ENCODE measurements at places on chromosomes 5 and 9.

DNA sequence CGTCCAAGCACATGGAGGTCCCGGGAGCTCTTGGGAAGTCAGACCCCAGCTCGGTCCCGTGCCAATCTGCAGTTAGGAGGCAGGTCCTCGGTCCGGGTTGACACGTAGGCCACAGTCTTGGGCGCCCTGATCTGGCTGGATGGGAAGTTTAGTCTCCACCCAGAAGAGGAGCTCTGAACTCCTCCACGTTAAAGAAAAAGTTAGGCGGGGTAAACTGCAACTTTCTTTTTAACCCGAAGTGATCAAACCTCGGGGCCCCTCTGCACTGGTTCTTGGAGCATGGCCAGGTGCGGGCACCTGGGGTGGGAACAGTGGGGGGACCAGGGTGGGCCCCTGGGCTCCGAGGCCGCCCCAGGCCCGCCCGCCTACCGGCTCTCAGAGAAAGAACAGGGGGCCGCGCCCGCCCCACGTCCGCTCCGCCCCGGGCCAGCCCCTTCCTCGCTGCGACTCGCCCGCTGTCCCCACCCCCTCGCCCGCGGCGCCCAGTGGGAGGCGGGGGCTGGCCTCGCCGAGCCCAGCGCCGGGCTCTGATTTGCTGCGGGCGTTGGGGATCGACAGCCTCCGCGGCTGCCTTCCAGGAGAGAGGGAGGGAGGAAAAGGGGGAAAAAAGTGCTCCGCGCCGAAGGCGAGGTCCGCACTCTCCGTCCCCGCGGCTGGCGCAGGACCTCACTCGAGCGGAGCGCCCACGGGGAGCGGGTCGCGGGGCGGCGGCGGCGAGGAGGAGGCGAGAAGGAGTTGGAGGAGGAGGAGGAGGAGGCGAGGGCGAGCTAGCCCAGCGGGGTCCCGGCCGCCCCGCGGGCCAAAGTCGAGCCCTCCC lies at the start of gene COL5A1:
COL5A1 (plus strand) TSS at position 631 of the 817 bp plus-strand sequence. CDS start 385 bp downstream, outside the sequence.
- no peak for DNase-seq

DNA sequence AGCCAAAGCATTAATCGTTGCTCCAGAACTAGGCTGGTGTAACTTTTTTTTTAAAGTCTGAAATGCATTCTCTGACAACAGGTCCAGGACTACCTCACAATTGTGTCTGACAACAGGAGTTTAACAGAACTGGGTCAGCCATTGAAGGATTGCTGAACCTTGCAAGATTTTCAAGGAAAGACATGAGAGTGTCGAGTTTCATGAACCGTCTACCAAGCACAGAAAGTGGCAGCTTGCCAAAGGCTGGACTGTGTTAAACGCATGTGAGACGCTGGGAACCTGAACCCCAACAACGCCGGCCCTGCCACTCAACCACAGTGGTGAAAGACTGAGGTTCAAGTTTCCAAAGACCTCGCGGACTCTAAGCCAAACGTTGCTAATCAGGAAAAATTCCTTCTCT lies 79.1 kb downstream of the LHFPL2 start:
- no peak for DNase-seq

DNA sequence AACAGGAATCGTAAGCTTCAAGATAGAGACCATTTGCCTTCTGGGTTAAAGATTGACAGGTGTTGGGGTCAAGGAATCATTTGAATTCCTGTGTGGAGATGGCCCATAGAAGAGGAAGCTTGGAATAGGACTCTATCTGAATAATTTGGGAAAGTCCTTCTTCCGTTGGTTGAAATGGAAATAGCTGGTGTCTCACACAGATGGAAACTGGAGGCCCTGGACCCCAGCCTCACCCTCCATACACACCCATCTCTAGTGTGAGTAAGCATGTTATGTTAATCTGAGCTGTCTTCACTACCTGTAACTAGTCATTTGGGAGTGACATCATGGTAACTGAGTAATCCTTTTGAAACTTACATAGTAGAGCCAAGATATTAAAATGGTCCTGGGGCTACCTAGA lies 184.4 kb downstream of the CD180 start:
- no peak for DNase-seq

DNA sequence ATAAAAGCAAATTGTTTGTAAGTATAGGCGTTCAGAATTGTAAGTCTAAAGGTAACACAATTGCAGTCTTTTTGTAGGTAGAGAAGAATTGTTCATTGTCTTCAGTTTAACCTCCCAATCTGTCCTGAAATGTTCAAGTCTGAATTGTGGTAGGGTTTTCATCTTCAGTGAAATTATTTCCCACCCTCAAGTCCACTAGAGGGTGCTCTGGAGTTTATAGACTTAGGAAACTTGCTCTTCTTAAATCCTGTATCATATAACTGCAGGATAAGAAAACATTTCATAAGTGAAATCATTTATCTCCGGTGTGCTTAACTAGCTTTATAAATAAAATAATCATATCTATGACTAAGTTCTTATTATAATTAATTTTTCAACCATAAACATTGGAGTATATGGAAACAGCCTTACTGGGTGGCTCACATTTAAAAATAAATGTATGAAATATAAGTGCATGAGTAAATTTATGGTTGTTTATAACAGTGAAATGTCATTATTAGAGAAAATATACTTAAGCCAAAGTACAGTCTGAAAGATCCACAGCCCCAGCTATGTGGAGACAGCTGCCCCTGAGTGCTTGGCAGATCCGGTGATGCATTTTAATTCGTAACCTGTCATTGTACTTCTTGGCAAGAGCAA lies 182.4 kb upstream of the OTULINL start:
- no peak for DNase-seq

- DNase-seq: peak; percentile 67
Observed at GRCh38 chr5:181221105-181221791, 1.8 kb upstream of the TRIM41 start.

- no peak for DNase-seq
Observed at GRCh38 chr5:141547488-141547887, 58.6 kb downstream of the PCDHGC5 start.

GRCh38 chr9:137310189-137311052 lies 8.3 kb upstream of the NRARP start:
- peak; percentile 49 for DNase-seq

GRCh38 chr5:9686216-9686615 lies 56.1 kb upstream of the TAS2R1 start:
- DNase-seq: no peak

DNA sequence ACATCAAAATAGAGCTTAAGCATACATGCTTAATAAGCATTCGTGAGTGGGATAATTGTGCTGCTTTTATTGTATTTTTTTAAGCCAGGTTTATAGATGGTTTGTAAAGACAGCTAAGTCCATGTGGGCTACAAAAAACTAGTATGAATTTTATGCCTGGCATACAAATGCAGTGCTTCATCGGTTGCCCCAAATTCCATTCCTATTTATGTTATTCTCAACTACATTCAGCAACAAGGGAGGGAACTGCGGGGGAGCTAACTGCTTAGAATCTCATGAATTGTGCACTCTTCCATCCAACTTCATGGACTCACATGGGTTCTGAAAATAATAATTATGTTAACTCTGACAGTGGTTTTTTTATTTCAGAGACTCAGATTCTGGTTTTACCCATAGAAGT lies 199.2 kb downstream of the FAM170A start:
- no peak for DNase-seq

GRCh38 chr9:127237801-127238200 lies 26.8 kb upstream of the GARNL3 start:
- no peak for DNase-seq

GRCh38 chr5:142474431-142475094 lies 149.7 kb upstream of the SPRY4 start:
- DNase-seq: no peak

GRCh38 chr9:133050781-133051180 lies 11.0 kb upstream of the CEL start:
- DNase-seq: no peak

- DNase-seq: no peak
Observed at GRCh38 chr5:152092580-152092979, 167.9 kb upstream of the GLRA1 start.

- no peak for DNase-seq
Observed at GRCh38 chr5:118891252-118891651, 97.1 kb downstream of the DTWD2 start.

- no peak for DNase-seq
Observed at GRCh38 chr5:168786147-168786546, 207.0 kb upstream of the PANK3 start.

DNA sequence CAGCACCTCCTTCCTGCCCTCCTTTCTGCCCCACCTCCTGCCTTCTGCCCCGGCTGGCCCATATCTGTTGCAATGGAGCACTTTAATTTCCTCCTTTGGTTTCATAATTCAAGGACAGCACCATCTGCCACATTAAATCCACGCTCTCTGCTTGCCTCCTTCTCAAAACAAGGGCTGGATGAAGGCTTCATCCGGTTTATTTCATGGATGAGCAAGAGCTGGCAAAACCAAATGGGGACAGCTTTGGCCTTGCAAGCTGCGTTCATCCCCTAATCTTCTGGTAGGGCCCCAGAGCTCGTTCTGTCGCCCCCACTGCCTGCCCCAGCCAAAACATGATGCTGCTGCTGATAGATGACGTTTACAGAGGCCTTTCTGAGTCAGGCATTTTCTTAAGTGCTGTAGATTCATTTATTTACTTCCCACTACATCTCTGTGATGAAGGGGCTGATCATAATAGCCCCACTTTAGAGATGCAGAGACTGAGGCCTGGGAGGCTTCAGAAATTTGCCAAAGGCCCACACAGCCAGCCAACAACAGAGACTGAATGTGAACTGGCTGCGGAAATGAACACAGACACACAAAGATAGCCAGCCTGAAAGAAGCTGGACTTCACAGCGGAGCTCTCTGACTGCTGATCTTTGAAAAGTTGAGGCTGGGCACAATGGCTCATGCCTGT lies 115.6 kb upstream of the CPEB4 start:
- DNase-seq: no peak

DNA sequence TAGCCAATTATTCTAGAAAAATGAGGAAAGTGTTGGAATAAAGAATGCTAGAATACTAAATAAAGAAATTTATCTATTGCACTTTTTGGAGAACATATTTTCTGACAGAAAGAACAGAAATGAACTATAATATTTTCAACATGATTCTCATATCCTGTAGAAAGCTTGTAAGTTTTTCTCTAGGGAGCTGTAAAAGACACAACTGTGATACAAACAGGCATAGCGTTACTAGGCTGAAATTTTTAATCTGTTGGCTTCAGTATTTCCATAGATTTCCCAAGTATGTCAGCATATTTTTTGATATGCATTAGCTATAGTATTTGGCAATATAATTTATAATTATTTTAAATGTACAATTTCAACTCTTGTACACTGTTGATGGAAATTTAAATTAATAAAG lies 31.3 kb downstream of the ANXA1 start:
- DNase-seq: no peak

DNA sequence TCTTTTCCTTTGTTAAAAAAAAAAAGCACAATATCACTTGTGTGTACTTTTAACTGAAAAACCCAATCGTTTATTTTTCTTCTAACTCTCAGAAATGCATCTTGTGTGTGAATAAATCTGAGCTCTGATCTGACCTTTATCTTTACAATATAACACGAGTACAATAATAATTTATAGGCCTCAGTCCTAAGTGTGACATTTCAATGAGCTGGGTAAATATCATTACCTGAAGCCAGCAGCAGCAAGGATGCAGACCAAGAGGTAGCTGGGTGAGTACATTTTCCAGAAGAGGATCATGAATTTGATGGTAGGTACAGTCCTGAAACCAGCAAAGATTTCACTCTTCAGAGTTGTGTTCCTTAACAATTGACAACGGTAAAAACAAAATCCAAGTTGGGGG lies 264.0 kb upstream of the KIF2A start:
- no peak for DNase-seq

DNA sequence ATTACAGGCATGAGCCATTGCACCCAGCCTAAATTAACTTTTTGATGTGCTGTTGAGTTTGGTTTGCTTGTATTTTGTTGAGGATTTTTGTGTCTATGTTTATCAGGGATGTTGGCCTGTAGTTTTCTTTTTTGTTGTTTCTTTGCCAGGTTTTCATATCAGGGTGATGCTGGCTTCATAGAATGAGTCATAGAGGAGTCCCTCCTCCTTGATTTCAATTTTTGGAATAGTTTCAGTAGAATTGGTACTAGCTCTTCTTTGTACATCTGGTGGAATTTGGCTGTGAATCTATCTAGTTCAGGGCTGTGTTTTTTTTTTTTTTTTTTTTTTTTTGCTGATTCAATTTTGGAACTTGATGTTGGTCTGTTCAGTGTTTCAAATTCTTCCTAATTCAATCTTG lies 1164.3 kb upstream of the DMAC1 start:
- DNase-seq: no peak

GRCh38 chr5:100448111-100448528 lies 87.1 kb upstream of the FAM174A start:
- no peak for DNase-seq

- no peak for DNase-seq
Observed at GRCh38 chr9:136286359-136286986, 17.4 kb downstream of the CCDC187 start.

DNA sequence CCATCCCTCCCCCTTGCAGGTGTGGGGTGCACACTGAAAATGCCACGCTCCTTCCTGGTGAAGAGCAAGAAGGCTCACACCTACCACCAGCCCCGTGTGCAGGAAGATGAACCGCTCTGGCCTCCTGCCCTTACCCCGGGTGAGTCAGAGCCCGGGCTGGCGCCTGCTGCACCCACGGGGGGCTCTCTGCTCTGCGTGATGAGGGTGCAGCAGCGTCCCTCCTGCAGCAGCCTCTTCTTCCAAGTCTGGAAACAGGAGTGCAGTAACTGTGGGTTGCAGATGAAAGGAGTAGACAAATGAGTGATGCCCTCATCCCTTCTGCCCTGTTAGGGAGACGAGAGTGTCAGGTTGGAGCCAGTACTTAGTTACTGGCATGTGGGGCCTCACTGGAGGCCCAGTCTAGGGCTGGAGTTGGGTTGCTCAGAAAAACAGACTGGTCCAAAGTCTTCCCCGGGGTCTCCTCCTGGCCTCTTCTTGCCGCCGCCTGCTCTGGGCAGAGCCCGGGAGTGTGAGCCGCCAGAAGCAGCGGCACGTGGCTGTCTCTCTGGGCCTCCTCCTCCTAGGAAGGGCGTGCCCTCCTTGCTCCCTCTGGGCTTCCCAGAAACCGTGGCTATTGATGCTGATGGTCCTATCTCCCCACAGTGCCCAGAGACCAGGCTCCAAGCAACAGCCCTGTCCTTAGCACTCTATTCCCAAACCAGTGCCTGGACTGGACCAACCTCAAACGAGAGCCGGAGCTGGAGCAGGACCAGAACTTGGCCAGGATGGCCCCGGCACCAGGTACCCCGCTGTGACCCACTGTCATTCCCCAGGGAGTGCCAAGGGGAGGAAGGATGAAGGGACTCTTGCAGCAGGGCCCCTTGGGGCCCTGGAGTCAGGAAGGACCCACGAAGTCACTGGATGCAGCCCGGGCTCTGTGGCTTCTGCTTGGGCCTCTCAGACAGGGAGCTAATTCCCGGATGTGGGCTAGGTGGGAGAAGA lies 8.4 kb downstream of the GFI1B start:
- DNase-seq: no peak

GRCh38 chr9:128707446-128707845 lies 5.1 kb downstream of the PKN3 start:
- DNase-seq: no peak

All from natural killer cell treated with Interleukin-12 subunit alpha and Interleukin-12 subunit beta and Interleukin-15 and Interleukin-18, amount 100 ng/mL, for 72 hours (primary cell).